ACHN (cell line): ENCODE measurements at places on chromosomes 13 and 19.

- no peak for DNase-seq
Observed at GRCh38 chr13:30647824-30648521, 30.3 kb downstream of the USPL1 start.

GRCh38 chr19:33304760-33305647 lies 2.7 kb upstream of the CEBPA start:
- DNase-seq: no peak

- peak; percentile 38 for DNase-seq
Observed at GRCh38 chr13:109412283-109412901, 374.0 kb downstream of the IRS2 start.

GRCh38 chr19:30293051-30293785 lies 79.0 kb upstream of the ZNF536 start:
- DNase-seq: no peak

DNA sequence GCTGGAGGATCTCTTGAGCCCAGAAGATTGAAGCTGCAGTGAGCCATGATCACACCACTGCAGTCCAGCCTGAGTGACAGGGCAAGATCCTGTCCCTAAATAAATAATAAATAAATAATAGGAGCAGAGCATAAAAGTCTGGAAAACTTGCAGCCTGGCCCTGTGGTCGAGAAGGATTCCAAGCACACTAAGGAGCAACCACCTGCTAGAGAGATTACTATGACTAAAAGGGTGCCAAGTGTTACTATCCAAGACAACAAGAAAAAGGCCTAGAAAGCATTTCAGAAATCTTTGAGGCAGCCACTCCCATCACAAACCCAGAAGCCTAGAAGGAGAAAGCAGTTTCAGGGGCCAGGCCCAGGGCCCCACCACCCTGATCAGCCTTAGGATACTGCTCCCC lies 46.1 kb downstream of the LHFPL6 start:
- no peak for DNase-seq

DNA sequence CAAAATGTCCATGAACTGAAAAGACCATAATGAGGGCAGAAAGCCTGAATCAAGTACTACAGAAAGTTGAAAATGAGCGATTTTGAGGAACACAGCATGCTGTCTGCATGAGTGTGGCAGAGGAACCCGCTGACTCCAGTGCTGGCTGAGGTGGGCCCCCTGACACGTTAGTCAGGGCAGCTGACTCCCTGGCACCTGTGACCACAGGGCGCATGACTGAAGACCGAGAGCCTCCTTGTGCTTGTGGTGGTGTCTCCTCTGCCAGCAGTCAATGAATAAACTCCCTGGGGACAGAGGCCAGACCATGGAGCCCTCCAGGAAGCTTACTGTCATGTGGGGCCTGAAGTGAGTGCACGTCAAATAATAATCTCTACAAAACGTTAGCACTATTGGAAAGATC lies 38.4 kb upstream of the VSTM2B start:
- no peak for DNase-seq

DNA sequence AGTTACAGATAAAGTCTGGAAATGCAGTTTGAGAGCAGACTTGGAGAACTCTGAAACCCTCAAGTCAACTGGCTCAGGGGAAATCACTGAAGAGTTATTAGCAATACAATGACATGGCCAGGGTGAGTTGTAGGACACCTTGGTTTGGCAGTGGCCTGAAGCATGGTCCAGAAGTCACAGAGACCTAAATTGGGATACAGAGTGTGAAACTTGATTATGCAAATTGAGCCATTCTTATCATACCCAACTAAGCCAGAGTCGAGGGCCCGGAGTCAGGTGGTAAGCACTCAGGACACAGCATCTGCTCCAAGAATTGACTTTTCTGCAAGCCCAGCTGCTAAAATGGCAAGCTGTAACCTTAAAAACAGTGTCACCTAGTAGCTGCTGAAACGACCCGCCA lies 224.5 kb downstream of the DCLK1 start:
- DNase-seq: no peak

DNA sequence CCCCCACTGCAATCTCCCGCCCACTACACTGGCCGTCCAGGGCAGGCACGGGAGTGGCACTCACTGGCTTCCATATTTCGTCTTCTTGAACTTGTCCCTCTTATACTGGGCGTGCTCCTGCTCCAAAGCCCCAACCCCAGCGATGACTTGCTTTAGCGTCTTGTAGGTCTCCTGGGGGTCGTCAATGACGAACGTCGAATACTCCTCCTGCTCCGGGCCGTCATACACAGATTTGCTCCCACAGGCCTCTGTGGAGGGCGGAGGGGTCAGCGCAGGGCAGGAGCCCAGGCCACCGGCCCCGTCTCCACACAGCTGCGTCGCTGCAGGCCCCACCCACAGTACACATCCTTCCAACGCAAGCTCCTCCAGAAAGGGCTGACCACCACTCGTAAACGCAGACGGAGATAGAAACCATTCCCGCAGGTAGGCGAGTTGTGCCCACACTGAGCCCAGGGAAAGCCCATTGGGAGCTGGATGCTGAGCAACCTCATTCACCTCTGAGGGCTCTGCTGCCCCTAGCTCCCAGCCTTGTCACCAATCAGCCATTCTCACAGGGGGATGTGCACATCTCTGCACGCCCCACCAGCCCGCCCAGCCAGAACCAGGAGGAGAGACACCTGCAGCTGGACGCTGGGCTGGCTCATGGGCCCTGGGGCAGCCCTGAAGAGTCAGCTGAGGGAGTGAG lies 7.9 kb upstream of the C13orf46 start:
- DNase-seq: no peak

GRCh38 chr13:94712287-94712811 lies at the start of gene SOX21:
Gene SOX21, minus strand, starts transcription at chr13:94712545. Its CDS starts 496 bp downstream, at chr13:94712049.
- no peak for DNase-seq

- no peak for DNase-seq
Observed at GRCh38 chr13:46731535-46731934, 65.4 kb downstream of the ESD start.

DNA sequence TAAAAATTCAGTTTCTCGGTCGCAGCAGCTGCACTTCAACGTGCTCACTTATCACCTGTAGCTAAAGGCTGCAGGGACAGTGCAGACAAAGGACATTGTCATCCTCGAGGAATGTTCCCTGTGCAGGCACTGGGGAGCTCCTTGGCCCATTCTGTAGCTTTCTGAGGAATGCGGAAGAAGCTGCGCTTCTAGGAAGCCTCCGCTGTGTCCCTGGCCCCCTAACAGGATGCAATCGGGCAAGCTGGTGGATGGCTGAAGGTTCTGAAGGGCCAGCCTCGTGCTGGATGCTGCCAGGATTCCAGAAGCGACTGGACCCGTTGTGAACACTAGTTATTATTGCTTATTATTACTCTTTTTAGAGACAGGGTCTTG lies 8.1 kb downstream of the ANO8 start:
- DNase-seq: no peak

DNA sequence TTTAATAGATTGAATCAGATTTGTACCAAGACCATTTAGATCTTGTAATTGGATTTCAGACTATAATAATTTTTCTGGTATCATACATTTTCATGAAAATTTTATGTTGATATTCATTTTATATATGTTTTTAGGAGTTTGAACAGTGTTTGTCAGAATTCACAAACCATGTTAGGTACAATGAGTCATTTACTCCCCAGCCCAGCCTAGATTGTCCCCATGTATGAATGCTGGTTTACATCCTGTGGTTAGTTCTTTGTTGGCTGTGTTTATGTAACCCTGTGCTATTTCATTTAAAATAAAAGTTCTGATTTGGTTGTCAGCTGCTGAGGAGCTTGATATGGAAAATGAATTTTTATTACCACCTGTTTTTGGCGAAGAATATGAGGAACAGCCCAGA lies 96.7 kb downstream of the GJA3 start:
- DNase-seq: no peak

- no peak for DNase-seq
Observed at GRCh38 chr13:110574161-110574560, 12.6 kb upstream of the RAB20 start.

GRCh38 chr19:48400018-48400742 lies 6.7 kb downstream of the GRIN2D start:
- DNase-seq: no peak

- no peak for DNase-seq
Observed at GRCh38 chr13:98918771-98919170, 59.1 kb downstream of the DOCK9 start.

DNA sequence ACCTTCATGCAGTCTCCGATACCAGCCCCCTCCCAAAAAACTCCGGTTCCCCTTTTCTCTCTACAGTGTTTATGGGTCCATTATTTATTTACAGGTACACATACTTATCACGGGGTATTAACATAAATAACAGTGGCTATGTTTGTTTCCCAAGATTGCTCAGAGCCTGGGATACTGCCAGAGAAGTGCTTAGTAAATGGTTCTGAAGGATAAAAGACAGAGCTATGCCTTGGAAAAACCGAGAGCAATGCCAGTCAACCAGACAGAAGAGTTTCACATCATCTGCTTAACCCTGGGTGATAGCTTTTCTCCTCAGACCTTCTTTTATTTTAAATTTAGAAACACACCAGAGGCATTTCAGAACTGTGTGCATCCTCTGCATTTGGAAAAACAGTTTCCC lies 61.3 kb downstream of the NUFIP1 start:
- DNase-seq: no peak

DNA sequence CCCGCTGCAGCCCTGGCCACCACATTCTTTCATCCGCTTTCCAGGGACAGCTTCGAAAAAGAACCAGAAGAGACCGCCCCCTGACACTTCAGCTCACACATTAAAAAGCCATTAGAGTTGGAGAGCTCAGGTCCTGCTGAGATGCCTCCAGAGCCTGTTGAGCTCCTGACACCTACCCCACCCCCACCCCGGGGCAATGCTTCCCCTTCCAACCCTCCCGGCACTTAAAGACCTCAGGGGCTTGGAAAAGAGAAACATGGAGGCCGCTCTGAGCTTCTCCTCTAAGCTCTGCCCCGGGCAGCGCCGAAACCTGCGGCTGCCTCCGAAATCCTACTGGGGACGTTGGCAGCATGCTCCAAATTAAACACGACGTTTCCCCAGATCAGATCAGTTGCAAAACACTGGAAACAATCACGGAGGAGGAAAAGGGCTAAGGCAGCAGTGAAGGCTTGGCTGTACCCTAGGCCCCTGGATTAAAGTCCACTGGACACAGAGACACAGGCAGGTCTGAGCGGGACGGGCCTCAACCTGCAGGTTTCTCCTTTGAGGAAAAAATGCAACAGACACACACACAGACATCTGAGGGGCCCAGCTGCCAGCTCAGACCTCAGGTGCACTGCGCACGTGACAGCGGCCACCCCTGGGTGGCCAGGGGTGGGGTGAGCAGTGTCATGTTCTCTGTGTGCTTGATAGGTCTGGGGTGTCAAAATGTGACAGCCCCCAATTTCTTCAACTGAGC lies 9.6 kb downstream of the SH3GL1 start:
- DNase-seq: no peak

DNA sequence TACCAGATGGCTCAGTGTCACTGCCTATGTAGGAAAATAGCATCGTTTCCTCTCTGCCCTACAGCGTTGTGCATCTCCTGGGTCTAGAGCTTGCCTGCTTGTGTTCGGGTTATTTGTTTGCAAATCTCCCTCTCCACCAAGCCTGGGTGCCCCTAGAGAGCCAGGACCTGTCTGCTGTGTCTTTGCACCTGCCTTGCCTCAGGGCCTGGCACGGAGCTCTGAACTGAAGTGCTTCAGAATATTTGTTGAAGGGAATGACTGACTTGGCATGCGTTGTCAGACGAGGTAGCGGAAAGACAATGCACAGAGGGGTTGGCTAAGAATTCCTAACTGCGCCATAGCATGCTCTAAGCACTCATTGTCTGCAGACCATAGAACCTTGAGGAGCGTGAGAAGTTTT lies 263.4 kb downstream of the FGF9 start:
- DNase-seq: no peak

GRCh38 chr13:66958611-66959010 lies 271.5 kb downstream of the PCDH9 start:
- no peak for DNase-seq

DNA sequence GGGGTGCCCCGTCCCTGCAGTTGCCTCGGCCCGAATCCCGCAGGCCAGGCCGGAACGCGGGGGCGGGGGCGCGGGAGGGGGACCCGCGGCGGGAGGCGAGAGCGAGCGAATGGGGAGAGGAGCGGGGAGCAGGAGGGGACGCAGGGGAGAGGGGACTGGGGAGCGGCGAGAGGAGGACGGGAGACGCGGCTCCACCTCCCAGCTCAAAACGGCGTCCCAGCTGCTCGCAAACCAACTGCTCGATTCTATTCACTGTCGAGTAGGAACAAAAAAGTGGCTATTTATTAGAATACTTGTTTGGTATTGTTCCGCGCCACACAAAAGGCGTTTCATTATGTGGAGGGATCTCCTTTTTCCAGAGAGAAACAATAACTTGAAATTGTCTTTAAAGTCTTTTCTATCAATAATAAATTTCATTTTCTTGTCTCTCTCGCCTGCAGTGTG lies 10.6 kb upstream of the SOX1 start:
- no peak for DNase-seq

DNA sequence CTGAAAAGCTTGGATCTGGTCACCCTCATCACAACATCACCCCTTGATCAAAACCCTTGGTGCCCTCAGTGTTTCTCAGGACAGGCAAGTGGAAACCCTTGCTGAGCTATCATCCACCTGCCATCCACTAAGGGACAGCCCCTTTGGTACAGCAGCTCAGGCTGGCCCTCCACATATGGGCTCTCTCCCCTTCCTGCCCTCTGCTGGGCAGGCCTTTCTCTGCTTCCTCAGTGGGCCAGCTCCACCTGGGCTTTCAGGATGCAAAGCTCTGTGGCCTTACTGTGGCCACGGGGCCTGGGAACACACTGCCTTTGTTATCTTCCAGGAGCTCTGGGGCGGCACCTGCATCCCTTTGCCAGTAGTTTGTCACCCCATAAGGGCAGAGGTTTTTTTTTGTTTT lies 4.9 kb downstream of the SUGP1 start:
- peak; percentile 14 for DNase-seq

- DNase-seq: no peak
Observed at GRCh38 chr19:49337267-49338022, 2.2 kb downstream of the CD37 start.

- DNase-seq: peak; percentile 65
Observed at GRCh38 chr19:38388349-38389100, at the start of gene SPRED3. Gene SPRED3, plus strand, starts transcription at chr19:38388697. Its CDS starts 1,606 bp downstream, at chr19:38390303.

DNA sequence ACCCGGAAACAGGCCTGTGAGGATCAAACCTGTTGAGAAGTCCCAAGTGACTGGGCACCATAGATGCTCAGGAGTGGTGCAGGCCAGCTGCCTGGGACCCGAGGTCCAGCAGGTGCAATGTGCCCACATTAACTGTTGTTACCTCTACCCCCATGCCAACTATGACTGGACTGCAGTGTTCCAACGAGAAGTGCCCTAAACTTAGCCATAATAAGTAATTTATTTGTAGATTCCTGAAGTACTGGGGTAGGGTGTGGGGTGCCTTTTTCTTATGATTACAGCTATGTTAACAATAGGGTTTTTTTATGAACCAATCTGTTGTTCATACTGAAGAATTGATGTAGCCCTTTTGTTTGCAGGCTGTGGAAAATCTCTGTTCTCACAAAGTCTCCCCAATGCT lies 9.2 kb downstream of the CUL4A start:
- peak; percentile 28 for DNase-seq
